ENCODE measurements at places on chromosomes 7 and 10. TPM values are rescaled to one million over a fixed set of nuclear protein-coding genes. Genes with fewer than 3 reads are reported as not detected.

Gene MYO1G
- 1.4 TPM for total RNA-seq

Gene RADIL
- total RNA-seq: 4.8 TPM

- no peaks in the 10 kb centered on the region for H3K4me1 ChIP-seq
- DNase-seq: no peak
- no peaks in the 10 kb centered on the region for H3K36me3 ChIP-seq
Observed at GRCh38 chr7:45435131-45435530, 139.0 kb upstream of the ADCY1 start.

DNA sequence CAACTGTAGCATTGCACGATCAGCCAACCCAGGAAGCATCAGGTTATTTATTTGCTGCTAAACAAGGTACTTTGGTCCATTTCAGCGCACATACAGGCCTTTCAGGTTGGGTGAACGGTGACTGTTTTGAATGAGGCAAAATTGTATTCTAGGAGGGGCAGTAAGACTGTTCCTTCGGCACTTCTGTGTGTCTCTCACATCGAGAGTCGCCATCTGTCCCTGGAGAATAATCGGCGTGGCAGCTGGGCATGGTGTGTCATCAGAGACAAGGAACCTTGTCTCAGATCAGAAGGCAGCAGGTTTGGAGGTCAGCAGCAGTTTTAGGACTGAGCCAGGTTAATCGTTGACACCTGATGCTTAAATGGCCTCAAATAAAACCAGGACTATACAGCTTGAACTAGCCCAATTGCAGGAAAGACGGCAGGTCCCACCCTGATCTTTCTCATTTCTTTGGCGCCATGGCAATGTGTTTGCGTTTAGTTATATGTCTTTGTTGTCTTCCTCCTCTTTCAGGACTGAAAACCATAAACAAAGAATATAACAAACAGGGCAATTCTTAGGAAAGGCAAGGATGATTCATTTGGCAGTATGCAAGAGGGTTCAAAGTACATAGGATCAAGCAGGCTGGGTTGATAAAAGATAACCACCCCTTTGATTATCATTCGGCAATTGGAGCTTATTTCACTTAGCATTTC, 92.0 kb upstream of the PRR15 start:
- no peaks in the 10 kb centered on the region for H3K36me3 ChIP-seq
- H3K27ac ChIP-seq: no peak overlapping the region
- no peaks in the 10 kb centered on the region for H3K4me1 ChIP-seq
- no peak overlapping the region for H3K4me3 ChIP-seq
- H3K27me3 ChIP-seq: no peaks in the 10 kb centered on the region
- DNase-seq: no peak

Gene OR2A42
- total RNA-seq: 0.06 TPM

Data from spinal cord (tissue), 10 donors.